Glutamatergic neuron (in vitro differentiated cells): ENCODE measurements at places on chromosomes 1 and 21.

DNA sequence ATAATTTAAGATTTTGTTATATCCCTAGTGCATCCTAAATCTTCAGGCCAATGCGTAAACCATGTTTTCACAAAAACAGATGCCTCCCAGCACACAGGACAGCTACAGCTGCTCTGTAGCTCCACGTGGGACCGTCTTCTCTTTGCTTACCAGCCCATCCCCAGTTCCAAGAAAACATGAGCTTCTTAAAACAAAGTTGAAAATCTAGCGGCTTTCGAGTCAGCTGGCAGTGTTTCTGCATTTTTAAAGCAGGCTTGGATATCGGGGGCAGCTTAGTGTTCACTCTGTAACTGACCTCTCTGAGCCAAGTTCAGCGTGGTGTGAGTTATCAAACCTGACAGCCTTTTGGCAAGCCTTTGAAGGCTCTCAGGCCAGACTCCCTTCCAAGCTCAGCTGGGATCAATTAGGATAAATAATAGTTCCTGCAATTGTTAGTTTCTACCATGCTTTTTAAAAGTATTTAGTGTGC lies 881.5 kb downstream of the LTN1 start:
- DNase-seq, result no peak

GRCh38 chr1:202553560-202554038 lies 156.7 kb downstream of the SYT2 start:
- DNase-seq, result no peak

- no peak for DNase-seq
Observed at GRCh38 chr1:230629511-230629910, 12.8 kb upstream of the COG2 start.

- DNase-seq, result peak; percentile 47
Observed at GRCh38 chr1:156760092-156760795, 7.1 kb upstream of the PRCC start.

- DNase-seq, result peak; percentile 3
Observed at GRCh38 chr1:47574451-47575165, 136.8 kb downstream of the FOXD2 start.

DNA sequence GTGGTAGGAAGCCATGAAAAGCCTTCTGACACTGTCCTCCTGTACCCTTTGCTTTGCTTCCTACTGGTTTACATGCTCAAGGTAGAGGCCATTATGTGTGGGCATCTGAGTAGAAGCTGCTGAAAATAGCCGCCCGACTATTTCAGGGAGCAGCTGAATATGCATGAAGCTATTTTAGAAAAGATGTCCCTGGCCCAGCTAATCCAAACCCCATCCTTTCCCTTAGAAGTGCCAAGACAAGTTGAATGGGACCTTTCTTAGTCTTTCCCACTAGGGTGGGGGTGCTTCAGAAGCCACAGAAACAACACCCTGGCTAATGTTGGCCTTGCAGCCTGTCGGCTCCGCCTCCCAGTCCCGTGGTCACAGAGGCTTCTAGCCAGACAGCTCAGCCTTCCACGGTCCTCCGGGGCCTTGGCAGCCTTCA lies 205.1 kb upstream of the EDN2 start:
- no peak for DNase-seq

- no peak for DNase-seq
Observed at GRCh38 chr1:65180977-65181376, 33.0 kb downstream of the AK4 start.

GRCh38 chr1:215970406-215970805 lies 403.3 kb downstream of the KCTD3 start:
- no peak for DNase-seq

DNA sequence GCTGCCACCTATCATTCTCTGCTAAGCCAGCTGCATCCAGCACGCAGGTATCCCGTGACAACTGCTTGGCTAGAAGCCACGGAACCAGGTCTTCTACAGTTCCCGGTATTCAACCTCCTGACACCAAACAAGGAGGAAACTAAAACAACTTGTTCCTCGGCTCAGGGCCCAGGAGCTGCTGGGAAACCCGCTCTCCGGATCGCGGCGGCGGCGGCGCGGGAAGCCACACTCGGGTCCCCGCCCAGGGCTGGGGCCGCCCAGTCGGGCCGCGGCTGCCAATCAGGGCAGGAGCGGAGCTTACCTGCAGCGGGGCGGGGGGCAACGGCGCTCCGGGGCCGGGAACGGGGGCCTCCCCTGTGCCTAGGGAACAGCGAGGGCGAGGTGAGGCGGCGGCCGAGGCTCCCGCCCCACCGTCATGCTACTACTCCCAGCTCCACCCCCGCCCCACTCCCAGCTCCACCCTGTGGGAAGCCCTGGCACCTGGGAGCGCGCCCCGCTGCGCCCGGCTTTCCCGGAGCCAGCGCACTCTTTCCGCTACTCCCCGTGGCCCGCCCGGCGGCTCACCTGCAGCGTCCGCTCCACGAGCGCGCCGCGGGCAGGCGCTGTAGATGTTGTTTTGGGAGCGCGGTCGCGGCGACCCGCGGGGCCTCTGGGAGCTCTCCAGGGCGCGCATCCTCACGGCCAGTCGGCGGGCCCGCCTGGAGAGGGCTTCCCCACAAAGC lies 12.1 kb downstream of the IL24 start:
- peak; percentile 37 for DNase-seq

- DNase-seq, result no peak
Observed at GRCh38 chr1:33261344-33261743, 5.1 kb downstream of the ZNF362 start.

- DNase-seq, result no peak
Observed at GRCh38 chr1:223771814-223772770, 59.8 kb downstream of the CAPN2 start.

DNA sequence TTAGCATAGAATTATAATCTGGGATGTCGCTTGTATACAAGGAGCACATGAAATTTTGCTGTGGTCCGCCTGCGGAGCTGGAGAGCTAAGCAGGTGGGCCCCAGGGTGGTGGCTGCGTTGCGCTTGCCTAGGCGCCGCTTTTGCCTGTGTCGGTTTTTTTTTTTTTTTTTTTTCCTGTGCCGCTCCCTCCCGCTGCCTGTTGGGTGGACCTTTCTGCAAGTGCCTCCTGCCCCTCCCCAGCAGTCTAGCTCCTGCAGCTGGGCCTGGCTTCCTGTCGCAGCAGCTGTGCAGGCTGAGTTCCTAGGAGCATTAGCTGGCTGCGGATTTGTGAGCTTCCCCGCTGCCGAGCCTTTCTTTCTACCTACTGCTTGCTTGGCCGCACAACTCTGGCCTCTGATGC lies 20.6 kb downstream of the PYHIN1 start:
- no peak for DNase-seq

- no peak for DNase-seq
Observed at GRCh38 chr1:115277276-115277675, 60.8 kb downstream of the NGF start.

- no peak for DNase-seq
Observed at GRCh38 chr1:84089867-84090266, 54.2 kb upstream of the PRKACB start.

DNA sequence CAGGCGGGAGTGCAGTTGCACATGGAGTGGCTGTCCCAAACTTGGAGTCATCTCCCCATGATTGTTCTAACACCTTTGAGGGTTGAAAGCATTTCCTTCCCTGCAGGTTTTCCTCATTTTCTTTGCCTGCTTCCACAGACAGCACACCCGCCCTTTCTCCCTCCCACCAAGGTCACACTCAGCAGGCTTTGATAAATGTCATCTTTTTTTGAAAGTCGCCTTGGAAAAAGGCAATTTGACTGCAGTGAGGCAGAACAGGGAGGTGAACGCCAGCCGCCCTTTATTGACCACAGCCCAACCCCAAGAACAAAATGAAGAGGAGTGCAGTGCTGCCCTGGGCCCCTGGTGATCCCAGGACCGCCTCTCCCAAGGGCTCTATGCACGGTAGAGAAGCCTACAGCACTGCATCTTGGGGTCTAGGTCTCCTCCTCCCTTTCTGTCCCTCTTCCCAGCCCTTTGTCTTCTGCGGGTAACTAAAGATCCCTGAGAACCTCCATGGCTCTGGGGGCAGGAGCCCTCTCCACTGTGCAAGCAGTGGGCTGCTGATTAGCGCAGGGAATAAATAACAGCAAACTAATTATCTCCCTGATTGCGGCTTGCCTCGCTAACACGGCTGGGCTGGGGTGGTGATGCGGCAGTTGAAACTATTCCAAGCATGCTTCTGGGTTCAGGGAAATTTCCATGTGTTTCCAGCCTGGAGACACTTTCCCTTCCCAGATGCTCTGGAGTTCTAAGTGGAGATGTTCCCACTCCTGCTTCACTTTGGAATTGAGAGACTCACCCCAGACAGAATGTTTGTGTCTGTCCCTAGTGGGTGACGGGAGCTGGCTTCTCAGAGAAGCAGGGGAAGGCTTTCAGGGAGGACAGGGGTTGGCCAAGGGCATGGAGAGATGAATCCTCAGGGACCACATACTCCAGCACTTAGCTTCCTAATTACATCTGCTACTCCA lies 11.8 kb upstream of the AMIGO1 start:
- DNase-seq, result no peak

GRCh38 chr1:53627031-53627430 lies 111.9 kb downstream of the GLIS1 start:
- no peak for DNase-seq

DNA sequence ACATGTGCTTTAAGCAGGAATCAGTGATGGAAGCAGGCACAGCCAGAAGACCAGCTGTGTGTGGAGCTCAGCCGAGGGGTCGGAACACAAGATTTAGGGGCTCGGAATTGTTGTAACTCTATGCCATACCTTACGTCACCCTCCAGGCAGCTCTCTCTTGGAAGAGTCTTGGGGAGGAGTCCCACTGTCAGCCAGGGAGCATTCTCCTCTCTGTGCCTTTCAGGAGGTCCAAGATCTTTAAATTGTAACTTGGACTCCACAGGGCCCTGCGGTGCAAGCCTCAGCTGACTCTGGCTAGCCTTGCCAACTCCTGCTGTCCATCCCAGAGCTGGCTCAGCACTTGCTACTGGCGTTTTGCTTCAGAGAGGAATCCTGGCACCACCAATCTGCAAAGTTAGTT lies 26.4 kb upstream of the ROR1 start:
- no peak for DNase-seq

DNA sequence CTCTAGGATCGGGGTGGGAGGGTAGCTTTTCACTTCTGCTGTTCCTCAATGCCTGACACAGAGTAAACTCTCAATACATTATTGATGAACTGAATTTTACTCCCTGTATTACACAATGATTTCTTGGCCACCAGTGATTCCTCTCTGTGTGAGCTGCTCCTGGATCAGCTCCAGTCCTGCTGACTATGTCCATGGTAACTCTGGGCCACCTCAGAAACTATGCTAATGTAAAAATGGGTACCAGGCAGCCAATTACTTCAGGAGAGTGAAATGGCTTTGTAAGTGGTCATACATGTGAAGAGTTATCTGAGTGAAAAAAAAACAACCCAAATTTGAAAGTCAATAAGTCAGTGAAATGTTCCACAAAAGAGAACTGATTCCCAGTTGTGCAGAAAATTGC lies 311.0 kb downstream of the KCNH1 start:
- no peak for DNase-seq

GRCh38 chr21:44994695-44995342 lies 55.0 kb downstream of the SLX9 start:
- DNase-seq, result peak; percentile 29

GRCh38 chr1:203072002-203072602 lies 13.7 kb downstream of the MYOG start:
- no peak for DNase-seq

- DNase-seq, result no peak
Observed at GRCh38 chr1:54809496-54810074, 8.5 kb upstream of the TTC22 start.

- DNase-seq, result no peak
Observed at GRCh38 chr1:41560496-41560895, 76.0 kb upstream of the EDN2 start.

- no peak for DNase-seq
Observed at GRCh38 chr1:227747948-227748495, 12.8 kb downstream of the SNAP47 start.

DNA sequence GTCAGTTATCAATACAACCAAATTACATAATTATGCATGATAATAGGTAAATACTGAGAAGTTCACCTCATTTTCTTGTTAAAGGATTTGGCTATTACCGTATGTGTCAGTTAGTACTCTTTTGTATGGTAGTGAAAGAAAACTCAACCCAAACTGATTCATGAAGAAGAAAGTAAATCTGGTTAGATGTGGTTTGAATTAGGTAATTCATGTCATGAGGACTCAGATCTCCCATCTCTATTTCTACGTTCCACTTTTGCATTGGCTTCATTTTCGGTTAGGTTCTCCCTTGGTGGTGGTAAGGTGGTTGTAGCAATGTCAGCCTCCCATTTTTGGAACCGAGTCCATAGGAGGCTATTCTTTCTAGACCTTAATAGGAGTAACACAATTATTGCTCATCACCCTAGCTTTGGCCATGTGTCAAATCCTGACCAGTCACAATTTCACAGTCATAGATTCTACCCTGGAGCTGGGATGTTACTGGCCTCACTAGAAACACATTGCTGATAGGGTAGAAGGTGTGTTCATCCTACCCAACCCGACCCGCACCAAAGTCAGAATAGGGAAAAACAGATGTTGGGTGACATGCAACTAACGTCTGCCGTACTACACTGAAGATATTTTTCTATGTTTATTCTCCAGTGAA lies 97.6 kb downstream of the OSBPL9 start:
- DNase-seq, result no peak

- DNase-seq, result no peak
Observed at GRCh38 chr1:192951691-192952460, 107.3 kb downstream of the UCHL5 start.

DNA sequence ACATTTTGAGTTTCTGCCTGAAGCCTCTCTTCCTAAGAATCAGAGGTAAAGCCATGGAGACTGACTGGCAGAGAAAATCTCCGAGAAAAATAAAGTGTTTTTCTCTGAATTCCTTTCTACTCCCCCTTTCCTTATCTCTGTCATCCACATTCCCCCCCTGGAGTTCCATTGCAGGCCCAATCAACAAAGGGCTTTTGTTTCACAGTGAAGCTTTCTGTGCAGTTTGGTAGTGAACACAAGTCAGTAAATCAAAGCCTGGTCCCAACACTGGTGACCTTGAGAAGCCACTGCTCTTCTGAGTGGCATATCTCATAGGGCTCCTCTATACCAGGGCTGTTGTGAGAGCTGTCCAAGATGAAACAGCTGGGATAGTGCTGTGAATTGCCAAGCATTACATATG lies 228.4 kb downstream of the SEC16B start:
- no peak for DNase-seq

DNA sequence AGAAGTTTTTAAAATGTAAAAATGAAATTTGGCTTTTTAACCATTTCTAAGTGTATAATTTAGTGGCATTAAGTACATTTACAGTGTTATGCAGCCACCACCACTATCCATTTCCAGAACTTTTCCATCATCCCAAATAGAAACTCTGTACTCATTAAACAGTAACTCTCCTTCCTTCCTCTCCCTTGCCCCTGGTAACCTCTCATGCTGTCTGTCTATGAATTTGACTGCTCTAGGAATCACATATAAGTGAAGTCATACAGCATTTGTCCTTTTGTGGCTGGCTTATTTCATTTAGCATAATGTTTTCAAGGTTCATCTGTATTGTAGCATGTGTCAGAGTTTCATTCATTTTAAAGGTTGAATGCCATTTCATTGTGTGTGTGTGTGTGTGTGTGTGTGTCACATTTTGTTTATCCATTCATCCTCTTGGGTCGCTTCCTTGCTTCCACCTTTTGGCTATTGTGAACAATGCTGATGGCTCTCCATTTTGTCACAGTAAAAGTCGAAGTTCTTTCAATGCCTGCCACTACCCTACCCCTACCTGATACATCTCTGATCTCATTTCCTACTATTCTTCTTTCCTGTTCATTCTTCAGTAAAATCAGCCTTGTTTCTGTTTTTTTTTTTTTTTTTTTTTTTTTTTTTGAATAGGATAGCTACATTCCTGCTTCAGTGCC lies 45.3 kb downstream of the F3 start:
- DNase-seq, result no peak
